CD4-positive, alpha-beta memory T cell (primary cell): ENCODE measurements at places on chromosomes 13 and 19. TPM values are rescaled to one million over a fixed set of nuclear protein-coding genes. Genes with fewer than 3 reads are reported as not detected.

GRCh38 chr19:49837009-49837310 lies 14.0 kb upstream of the PTOV1 start:
- H3K36me3 ChIP-seq: peaks cover 38% of the 10 kb centered on the region
- no peak overlapping the region for H3K27ac ChIP-seq
- H3K4me3 ChIP-seq: no peak overlapping the region
- no peak for DNase-seq
- no peaks in the 10 kb centered on the region for H3K27me3 ChIP-seq
- no peaks in the 10 kb centered on the region for H3K4me1 ChIP-seq

The KLHL1 gene
- polyA plus RNA-seq: not detected

- DNase-seq: no peak
- no peak overlapping the region for H3K27ac ChIP-seq
- H3K4me3 ChIP-seq: no peak overlapping the region
- H3K36me3 ChIP-seq: no peaks in the 10 kb centered on the region
Measured at GRCh38 chr13:71866335-71867130, 471 bp downstream of the DACH1 start.

The FBXO27 gene
- 1.4 TPM for polyA plus RNA-seq

GRCh38 chr13:44293374-44293773 lies 80.2 kb upstream of the SERP2 start:
- no peaks in the 10 kb centered on the region for H3K36me3 ChIP-seq
- H3K4me3 ChIP-seq: no peak overlapping the region
- DNase-seq: no peak
- no peaks in the 10 kb centered on the region for H3K27me3 ChIP-seq

The PSG2 gene
- polyA plus RNA-seq: not detected

DNA sequence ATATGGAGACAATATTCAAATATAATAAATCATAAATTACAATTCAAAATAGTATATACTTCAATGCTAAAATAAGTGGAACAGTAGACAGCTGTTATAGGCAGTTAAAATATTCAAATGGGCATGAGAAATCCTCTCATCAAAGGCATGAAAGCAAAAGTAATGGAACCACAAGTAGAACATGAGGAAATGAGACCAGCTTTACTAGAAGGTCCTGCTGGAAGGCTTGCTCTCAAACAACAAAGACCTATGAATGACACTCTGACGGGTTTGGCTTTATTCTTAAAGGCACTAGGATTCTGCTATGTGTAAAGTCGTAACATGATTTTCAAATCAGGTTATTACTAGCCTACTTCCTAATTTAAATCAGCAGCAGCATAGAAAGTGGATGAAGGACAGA lies 148.1 kb downstream of the VWA8 start:
- H3K4me1 ChIP-seq: peaks cover 16% of the 10 kb centered on the region
- DNase-seq: no peak
- peaks cover 6% of the 10 kb centered on the region for H3K36me3 ChIP-seq
- H3K27ac ChIP-seq: no peak overlapping the region
- H3K27me3 ChIP-seq: no peaks in the 10 kb centered on the region
- no peak overlapping the region for H3K4me3 ChIP-seq

GRCh38 chr13:80707000-80707983 lies 366.4 kb upstream of the SPRY2 start:
- no peak overlapping the region for H3K4me3 ChIP-seq
- no peaks in the 10 kb centered on the region for H3K27me3 ChIP-seq
- H3K4me1 ChIP-seq: no peaks in the 10 kb centered on the region
- DNase-seq: no peak
- H3K27ac ChIP-seq: no peak overlapping the region

DNA sequence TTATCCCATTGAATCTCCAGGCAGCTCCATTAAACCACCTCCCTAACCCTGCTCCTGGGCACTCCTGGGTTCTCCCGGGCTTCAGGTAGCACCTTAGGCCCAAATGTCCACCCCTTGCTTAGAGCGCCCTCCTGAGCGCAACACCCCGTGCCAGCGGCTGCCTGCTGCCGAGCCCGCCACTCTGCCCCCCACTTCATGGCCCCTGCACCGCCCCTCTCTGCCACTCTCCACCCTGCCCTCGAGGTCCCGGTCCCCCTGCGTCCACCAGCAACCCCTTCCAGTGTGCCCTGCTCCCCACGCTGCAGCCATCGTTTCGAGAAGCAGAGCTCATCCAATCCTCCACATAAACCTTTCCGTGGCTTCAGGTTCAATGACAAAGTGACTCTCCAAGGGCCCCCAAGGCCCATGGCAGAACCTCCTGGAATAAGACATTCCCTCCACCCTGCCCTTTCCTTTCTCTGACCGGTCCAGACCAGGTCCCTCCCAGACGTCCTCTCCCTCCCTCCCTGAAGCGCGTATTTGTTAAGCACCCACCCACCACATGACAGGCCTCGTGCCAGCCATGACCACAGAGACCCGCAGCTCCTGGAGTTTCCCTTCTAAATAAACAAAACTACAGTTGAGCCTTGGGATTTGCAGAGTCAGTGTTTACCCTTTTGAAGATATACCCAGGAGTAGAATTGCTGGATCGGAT lies 66.6 kb downstream of the ARHGEF18 start:
- peaks cover 7% of the 10 kb centered on the region for H3K4me1 ChIP-seq
- no peaks in the 10 kb centered on the region for H3K27me3 ChIP-seq
- H3K4me3 ChIP-seq: no peak overlapping the region
- no peak for DNase-seq
- no peak overlapping the region for H3K27ac ChIP-seq
- H3K36me3 ChIP-seq: peaks cover 20% of the 10 kb centered on the region

- H3K36me3 ChIP-seq: peaks cover 57% of the 10 kb centered on the region
- no peak overlapping the region for H3K27ac ChIP-seq
- peaks cover 17% of the 10 kb centered on the region for H3K4me1 ChIP-seq
- H3K27me3 ChIP-seq: no peaks in the 10 kb centered on the region
- no peak for DNase-seq
- no peak overlapping the region for H3K4me3 ChIP-seq
Measured at GRCh38 chr19:16403151-16403977, 68.4 kb downstream of the EPS15L1 start.

GRCh38 chr13:111492341-111492950 lies 172.0 kb downstream of the TEX29 start:
- H3K27me3 ChIP-seq: no peaks in the 10 kb centered on the region
- no peaks in the 10 kb centered on the region for H3K4me1 ChIP-seq
- H3K36me3 ChIP-seq: no peaks in the 10 kb centered on the region
- H3K4me3 ChIP-seq: no peak overlapping the region
- DNase-seq: no peak

The CEBPA gene
- polyA plus RNA-seq: 0.20 TPM

The HPN gene
- not detected for polyA plus RNA-seq

DNA sequence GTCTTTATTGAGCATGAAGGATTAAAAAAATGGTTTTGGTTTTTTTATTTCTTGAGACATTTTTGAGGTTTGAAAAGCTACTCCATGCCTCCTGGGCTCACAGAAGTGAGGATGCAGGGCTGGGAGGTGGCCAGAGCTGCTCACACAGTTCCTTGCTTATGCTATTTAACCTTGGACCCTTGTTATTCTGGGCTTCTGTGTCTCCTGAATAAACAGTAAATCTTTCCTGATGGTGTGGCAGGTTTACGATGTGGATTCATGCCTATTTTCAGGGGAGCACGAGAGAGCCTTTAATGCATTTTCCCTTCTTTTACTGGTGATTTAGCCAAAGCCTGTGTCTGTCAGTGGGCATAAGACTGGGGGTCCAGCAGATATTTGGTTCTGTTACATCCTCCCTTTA lies 34.3 kb upstream of the PCDH8 start:
- H3K36me3 ChIP-seq: no peaks in the 10 kb centered on the region
- DNase-seq: no peak
- H3K4me3 ChIP-seq: no peak overlapping the region
- H3K4me1 ChIP-seq: no peaks in the 10 kb centered on the region
- no peaks in the 10 kb centered on the region for H3K27me3 ChIP-seq
- H3K27ac ChIP-seq: no peak overlapping the region

DNA sequence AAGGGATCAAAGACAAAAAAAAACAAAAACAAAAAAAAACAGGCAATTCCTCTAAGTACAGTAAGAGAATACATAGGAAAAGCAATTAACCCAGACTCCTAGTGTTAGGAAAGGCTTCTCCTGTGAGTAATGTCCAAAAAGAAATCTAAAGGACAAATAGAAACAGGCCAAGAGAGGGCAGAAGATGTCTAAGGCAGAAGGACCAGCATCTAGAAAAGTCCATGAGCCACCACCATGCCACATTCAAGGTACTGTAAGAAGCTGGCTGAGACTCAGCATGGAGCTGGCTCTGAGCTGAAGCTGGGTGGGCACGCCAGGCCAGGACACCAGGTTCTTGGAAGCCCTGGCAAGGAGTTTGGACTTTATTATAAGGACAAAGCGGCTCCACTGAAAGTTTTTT lies 118.1 kb upstream of the FRY start:
- H3K27ac ChIP-seq: no peak overlapping the region
- H3K4me1 ChIP-seq: peaks cover 13% of the 10 kb centered on the region
- no peak for DNase-seq
- H3K36me3 ChIP-seq: no peaks in the 10 kb centered on the region
- no peak overlapping the region for H3K4me3 ChIP-seq
- no peaks in the 10 kb centered on the region for H3K27me3 ChIP-seq

DNA sequence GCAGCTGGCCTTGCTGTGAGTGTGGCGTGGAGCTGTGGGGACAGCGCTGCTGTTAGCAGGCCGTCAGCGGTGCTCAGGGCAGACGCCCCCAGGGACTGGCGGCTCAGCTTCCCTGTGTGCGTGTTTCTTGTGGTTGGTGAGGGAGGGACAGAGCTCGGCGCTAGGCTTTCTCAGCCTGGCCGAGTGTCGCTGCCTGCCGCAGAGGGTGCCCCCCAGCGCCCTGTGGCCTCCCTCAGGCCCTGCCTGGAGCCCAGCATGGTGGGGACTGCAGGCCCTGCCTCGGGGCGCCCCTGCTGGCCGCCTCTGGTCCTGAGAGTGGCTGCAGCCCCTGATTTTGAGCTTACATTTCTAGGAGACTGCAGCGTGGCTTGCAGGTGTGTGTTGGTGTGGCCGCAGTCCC lies 35.5 kb downstream of the DOT1L start:
- DNase-seq: no peak
- no peak overlapping the region for H3K27ac ChIP-seq
- H3K4me1 ChIP-seq: no peaks in the 10 kb centered on the region

DNA sequence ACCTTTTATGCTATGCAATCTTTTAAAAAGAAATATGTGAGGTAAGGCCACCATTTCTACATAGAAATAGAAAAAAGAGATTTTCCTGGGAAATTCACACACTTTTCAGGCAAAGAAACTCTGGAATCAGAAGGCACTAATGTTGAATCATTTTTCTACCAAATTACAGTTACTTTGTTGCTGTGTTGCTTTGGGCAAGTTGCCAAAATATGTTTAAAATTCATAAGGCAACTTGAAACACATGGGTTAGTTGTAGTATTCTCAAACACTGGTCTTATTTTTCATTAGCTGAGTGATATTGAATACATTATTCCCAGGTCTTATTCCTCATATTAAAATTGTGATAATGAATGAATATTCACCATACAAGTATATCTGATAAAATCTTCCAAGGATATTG lies 195.0 kb upstream of the SLITRK1 start:
- no peak overlapping the region for H3K4me3 ChIP-seq
- H3K27me3 ChIP-seq: no peaks in the 10 kb centered on the region
- no peaks in the 10 kb centered on the region for H3K4me1 ChIP-seq
- H3K27ac ChIP-seq: no peak overlapping the region

GRCh38 chr19:44529536-44529935 lies at the start of gene CEACAM20:
Gene CEACAM20, minus strand, starts transcription at chr19:44529675. Its CDS starts 166 bp downstream, at chr19:44529509.
- no peaks in the 10 kb centered on the region for H3K36me3 ChIP-seq
- no peaks in the 10 kb centered on the region for H3K27me3 ChIP-seq
- no peak within 1 kb of the TSS for H3K27ac ChIP-seq
- no peak within 1 kb of the TSS for H3K4me3 ChIP-seq
- DNase-seq: no peak

DNA sequence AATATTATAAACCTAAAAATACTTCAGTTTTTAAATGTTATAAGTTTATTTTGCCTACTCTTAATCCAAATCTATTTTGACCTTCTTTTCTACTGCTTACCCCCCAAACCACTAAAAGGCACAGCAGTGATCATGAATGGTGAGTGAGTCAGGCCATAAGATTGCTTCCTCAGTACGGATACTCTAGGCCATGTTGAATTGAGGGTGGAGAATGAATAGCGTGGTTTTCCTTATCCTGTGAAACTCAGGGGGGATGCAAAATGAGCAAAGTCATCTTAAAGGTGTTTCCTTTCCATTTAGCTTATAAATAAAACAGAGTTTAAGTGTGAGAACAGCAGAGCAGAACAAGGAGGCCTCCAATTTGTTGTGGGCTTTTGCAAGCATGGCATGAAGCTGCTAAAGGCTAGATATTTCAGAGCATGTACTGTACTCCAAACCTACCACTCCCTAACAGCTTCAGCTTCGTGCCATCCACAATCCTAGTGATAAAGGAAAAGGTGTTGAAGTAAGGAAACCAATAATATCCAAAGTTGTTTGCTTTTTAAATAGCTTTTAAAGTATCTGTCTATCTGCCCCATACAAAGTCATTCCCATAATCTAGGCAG lies 25.0 kb downstream of the SERPINE3 start:
- no peaks in the 10 kb centered on the region for H3K27me3 ChIP-seq
- peaks cover 27% of the 10 kb centered on the region for H3K36me3 ChIP-seq
- H3K4me3 ChIP-seq: no peak overlapping the region
- DNase-seq: no peak

DNA sequence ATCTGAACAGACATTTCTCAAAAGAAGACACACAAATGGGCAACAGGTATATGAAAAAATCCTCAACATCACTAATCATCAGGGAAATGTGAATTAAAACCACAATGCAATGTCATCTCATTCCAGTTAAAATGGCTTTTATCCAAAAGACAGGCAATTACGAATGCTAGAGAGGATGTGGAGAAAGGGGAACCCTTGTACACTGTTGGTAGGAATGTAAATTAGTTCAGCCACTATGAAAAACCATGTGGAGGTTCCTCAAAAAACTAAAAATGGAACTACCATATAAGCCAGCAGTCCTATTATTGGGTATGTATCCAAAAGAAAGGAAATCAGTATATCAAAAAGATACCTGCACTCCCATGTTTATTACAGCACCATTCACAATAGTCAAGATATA lies 24.7 kb upstream of the ZC3H13 start:
- no peak overlapping the region for H3K27ac ChIP-seq
- DNase-seq: no peak
- peaks cover 8% of the 10 kb centered on the region for H3K4me1 ChIP-seq
- no peaks in the 10 kb centered on the region for H3K36me3 ChIP-seq

The ZNF626 gene
- 18.0 TPM for polyA plus RNA-seq

- H3K36me3 ChIP-seq: no peaks in the 10 kb centered on the region
- no peaks in the 10 kb centered on the region for H3K27me3 ChIP-seq
- H3K4me3 ChIP-seq: no peak overlapping the region
- no peaks in the 10 kb centered on the region for H3K4me1 ChIP-seq
- no peak for DNase-seq
Measured at GRCh38 chr13:80009760-80010159, 331.2 kb downstream of the SPRY2 start.

The DCLK1 gene
- not detected for polyA plus RNA-seq

GRCh38 chr13:106865716-106866440 lies 297.9 kb upstream of the ARGLU1 start:
- no peaks in the 10 kb centered on the region for H3K4me1 ChIP-seq
- no peaks in the 10 kb centered on the region for H3K36me3 ChIP-seq
- H3K27me3 ChIP-seq: no peaks in the 10 kb centered on the region
- H3K27ac ChIP-seq: no peak overlapping the region
- no peak overlapping the region for H3K4me3 ChIP-seq
- DNase-seq: no peak

The IGSF23 gene
- polyA plus RNA-seq: not detected

The N4BP2L2 gene
- polyA plus RNA-seq: 144 TPM

GRCh38 chr19:1505012-1505411 lies 7.8 kb downstream of the ADAMTSL5 start:
- no peaks in the 10 kb centered on the region for H3K36me3 ChIP-seq
- peaks cover 20% of the 10 kb centered on the region for H3K4me1 ChIP-seq
